ENCODE measurements at places on chromosomes 11 and 22. TPM values are rescaled to one million over a fixed set of nuclear protein-coding genes. Genes with fewer than 3 reads are reported as not detected.

Gene FREY1
- not detected for polyA plus RNA-seq

Gene AKIP1
- 21.9 TPM for polyA plus RNA-seq

Gene AIFM3
- polyA plus RNA-seq = 1.0 TPM

Gene OR8D4
- polyA plus RNA-seq = not detected

Gene TTC9C
- polyA plus RNA-seq = 38.6 TPM

Gene RPS6KB2
- 44.3 TPM for polyA plus RNA-seq

Gene USH1C
- polyA plus RNA-seq = 0.54 TPM

Gene MUC2
- polyA plus RNA-seq = 0.03 TPM

Gene APLP2
- polyA plus RNA-seq = 520 TPM

Gene RASSF10
- 16.2 TPM for polyA plus RNA-seq

DNA sequence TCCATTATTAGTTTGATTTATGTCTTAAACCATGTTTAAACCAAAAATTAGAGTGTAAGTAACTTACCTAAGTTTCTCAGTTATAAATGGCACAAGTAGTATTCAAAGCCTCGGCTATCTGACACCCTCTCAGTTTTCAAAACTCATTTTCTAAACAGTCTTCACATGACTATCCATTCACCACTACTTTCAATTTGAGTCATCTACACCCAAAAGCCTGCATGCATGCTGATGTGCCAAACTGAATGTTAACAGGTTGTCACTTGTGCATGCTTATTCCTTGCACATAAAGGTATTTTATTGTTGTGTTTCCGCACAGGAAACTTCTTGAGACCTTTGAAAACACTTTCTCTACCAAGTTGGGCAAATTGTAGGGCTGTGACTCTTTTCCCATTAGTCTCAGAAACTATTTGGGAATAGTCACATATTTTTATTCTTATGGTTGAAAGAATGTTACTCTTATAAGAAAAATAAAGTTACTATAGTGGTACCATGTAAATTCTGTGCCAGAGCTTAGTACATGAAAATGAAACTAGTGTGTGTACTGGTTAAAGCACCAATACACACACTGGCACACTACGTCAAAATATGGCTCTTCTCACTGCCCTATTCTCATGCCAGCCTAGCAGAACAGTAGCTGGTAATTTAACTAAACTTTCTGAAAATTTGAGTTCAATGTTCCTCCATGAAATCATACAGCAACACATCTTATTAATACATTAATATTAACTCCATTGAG, 2.2 kb upstream of the OR51E2 start:
- no peak for DNase-seq

- DNase-seq = no peak
These were observed 60.4 kb upstream of the CD5 start for GRCh38 chr11:61041755-61042518.

- peak; percentile 31 for DNase-seq
These were observed 6.9 kb downstream of the DLG2 start for GRCh38 chr11:85620256-85620655.

GRCh38 chr22:43136255-43136654, 6.9 kb downstream of the MCAT start:
- no peak for DNase-seq

DNA sequence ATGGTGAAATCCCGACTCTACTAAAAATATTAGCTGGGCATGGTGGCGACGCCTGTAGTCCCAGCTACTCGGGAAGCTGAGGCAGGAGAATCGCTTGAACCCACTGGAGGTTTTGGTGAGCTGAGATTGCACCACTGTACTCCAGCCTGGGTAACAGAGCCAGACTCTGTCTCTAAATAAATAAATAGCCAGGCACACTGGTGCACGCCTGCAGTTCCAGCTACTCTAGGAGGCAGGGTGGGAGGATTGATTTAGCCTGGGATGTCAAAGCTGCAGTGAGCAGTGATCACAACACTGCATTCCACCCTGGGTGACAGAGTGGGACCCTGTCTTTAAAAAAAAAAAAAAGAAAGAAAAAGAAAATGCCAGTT, 17.4 kb downstream of the SUSD2 start:
- no peak for DNase-seq

DNA sequence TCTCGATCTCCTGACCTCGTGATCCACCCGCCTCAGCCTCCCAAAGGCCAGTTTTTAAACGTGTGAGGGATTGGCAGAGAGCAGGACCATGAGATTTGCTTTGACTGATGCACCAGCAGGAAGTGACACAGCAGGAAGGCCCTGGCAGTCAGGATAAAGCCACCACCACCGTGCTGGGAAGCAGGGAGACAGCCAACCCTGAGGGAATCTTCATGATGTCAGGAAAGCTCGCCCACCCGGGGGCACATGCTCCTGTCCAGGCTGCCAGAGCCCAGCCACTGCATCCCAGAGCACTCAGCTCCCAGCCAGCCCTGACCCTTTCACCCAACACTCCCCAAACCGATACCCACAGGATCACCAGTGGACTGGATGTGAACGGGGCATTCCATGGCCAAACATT, 6.1 kb downstream of the TUBGCP6 start:
- no peak for DNase-seq

GRCh38 chr22:43343670-43344519, 723 bp upstream of the SCUBE1 start:
- no peak for DNase-seq

- DNase-seq = no peak
These were observed 12.9 kb upstream of the LIMK2 start for GRCh38 chr22:31199187-31199586.

GRCh38 chr22:43088984-43089717, at the start of gene TTLL1:
Gene TTLL1, minus strand, starts transcription at chr22:43089391. Its CDS starts 13,805 bp downstream, at chr22:43075586.
- DNase-seq = peak; percentile 99

- DNase-seq = no peak
These were observed 68.9 kb downstream of the MYO7A start for GRCh38 chr11:77196961-77197360.

DNA sequence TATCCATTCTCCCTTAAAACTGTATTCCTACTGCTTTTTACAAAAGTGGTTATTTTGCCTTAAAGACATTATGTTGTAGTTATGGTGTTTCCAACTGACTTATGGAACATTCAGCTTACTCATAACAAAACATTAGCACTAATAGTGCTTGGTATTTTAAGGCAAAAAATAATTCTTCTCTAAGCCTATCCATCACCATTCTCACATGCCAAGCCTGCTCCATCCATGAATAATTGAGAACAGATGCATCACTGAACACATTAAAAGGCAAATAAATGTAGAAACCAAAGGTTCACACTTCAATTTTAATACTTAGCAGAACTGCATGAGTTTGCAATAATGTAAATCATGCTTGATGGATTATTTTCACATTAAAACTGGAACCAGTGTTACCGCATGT, 42.3 kb upstream of the DDI1 start:
- DNase-seq = no peak

DNA sequence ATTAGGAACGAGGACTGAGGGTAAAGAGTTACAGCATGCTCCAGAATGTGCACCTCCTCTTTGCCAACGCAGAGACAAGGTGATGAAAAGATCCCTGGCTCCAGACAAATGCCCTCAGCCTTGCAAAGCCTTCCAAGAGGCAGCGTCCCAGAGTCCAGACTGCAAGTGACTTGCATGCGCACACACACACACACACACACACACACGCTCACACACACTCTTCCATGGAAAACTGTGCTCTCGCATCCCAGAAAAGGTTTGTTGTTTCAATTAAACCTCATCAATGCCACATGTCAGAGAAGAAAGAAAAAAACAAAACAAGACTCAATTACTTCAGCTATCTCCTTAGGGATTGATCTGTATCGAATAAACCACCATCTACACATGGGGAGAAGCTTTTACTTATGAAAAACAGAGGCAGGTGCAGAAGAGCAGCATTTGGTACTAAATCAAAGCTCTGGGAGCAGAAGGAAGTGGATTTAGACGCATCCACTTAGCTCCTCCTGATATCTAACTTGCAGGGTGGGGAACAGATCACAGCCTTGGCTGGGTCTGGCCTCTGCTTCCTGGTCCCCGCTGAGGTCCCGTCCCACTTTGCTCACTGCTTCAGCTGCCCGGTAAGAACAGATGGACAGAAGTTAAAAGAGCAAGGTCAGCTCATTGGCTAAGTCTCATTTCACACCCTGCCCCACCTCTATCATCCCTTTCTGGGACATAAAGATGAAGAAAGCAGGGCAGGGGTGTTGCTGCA, 249.8 kb upstream of the BLID start:
- no peak for DNase-seq

DNA sequence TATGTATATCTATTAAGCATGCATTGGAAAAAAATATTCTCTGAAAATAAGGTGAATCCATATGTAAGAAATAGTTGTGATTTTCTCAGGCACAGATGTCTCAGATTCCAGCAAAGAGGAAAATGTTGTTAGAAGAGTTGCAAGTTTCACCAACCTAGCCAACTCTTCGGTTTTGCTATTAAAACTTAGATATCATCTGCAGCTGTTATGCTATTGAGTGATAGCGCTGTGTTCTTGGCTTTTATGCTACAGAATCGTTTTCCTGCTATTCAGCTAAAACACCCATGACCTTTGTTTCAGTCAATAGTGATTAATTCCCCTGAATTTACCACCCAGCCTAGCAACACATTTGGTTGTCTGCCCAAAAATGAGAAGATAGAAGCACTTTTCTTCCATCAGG, 795.6 kb upstream of the ANO3 start:
- DNase-seq = peak; percentile 17

DNA sequence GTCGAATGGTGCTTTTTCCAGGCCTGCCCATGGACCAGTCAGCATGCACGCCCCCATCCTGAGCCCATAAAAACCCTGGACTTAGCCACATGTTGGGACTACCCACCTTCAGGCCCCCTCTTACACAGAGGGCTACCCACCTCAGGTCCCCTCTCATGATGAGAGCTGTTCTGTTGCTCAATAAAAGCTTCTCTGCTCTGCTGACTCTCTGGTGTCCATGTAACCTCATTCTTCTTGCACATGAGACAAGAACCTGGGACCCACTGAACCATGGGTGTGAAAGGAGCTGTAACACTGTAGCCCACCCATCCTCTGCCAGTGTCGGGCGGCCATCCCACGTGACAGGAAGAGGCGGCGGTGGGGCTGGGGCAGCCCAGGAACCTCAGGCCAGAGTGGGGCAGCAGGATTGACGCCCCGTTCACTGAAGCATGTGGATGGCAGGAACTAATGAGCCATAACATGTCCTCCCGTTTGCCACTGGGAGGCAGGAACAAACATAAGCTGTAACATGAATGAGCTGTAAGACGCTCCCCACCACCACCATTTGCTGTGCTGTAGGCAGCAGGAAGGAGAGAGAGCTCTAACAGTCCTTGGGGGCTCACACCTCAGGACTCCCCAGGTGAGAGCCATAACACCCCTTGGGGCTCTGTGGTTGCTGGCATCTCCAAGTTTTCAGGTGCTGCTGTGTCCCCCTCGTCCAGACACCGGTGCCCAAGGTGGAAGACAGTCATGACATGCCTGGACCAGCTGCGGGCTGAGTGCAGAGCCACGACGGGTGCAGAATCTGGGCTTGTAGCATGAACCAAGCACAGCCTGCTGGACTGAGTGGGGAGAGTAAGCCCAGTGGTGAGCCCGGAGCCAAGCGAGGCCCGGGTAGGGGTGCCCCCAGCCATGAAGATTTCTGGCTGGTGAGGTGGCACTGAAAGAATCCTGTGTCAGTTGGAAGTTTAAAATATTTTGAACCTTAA, 69.4 kb downstream of the MCHR1 start:
- DNase-seq = no peak

DNA sequence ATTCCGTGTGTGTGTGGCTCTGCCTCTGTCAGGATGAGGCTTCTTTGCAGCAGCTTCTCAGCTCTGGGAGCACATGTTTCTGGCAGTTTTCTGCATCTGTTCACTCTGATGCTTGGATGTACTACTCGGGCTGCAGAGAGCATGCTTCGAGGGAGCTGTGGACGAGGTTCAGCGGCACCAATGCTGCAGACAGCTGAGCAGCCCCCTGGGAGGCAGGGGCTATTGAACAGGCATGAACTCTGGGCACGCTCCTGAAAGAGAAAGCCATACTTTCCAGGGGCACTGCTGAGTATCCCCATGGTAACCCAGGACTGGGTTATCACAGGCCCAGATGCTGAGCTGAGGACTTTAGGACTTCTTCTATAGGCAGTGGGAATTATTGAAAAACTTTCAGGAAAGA, 33.8 kb downstream of the ADAMTS8 start:
- DNase-seq = no peak

DNA sequence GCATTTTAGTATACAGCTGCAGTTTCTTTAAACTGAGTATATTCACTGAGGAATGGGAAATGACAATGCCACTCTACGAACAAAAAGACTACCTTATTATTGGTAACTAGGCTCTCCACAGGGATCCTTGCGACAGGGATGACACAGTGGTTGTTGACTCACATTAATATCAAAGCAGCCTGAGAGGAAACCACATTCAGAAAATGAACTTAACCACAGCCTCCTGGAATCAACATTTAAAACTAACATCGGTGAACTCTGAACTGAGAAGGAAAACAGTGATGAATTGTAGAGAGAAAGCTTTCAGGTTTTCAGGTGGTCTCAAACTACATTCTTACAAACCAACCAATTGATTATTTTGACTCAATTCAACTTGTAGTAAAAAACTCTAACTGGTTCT, 90.3 kb upstream of the MTMR2 start:
- DNase-seq = no peak

Data from left lung (tissue), 14 donors.